ENCODE measurements at places on chromosomes 16 and 17.
A peak's percentile ranks its signal among the peaks of the same experiment; 100 is the strongest.

- DNase-seq = no peak
Measured at GRCh38 chr17:19787733-19788357, 39.7 kb upstream of the ALDH3A1 start.

DNA sequence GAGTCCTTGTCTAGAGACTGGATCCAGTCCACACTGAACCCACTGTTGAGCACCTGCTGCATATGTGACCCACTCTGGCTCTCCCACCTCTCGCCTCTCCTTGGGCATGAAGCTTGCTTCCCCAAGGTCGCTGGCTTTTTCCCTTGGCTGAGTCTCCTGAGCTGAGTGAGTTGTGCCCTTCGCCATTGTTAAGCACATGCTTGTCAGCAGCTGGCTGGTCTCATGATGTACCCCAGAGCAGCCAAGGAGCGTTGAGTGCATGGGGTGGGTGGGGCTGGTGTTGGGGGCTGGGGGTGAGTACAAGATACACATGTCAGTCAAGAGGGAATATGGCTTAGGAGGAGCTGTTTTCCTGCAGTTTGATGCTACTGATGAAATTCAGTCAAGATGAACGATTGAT lies 165.6 kb downstream of the SNX29 start:
- no peak for DNase-seq

DNA sequence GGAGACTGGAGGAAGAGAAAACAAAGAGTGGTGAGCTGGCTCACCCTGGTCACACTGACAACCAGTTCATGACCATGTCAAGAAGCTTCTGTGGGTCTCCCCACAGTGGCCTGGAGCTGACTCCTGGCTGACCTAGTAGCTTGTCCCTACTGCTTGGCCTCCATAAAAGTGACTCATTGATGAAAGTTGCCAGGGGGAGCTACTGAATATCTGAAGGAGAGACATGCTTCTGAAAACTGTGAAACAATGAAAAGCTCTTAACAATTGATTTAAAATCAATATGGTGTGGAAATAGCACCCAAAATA lies 22.0 kb downstream of the SMPD3 start:
- no peak for DNase-seq

GRCh38 chr16:4647644-4647980 lies 23.0 kb downstream of the MGRN1 start:
- DNase-seq = no peak

DNA sequence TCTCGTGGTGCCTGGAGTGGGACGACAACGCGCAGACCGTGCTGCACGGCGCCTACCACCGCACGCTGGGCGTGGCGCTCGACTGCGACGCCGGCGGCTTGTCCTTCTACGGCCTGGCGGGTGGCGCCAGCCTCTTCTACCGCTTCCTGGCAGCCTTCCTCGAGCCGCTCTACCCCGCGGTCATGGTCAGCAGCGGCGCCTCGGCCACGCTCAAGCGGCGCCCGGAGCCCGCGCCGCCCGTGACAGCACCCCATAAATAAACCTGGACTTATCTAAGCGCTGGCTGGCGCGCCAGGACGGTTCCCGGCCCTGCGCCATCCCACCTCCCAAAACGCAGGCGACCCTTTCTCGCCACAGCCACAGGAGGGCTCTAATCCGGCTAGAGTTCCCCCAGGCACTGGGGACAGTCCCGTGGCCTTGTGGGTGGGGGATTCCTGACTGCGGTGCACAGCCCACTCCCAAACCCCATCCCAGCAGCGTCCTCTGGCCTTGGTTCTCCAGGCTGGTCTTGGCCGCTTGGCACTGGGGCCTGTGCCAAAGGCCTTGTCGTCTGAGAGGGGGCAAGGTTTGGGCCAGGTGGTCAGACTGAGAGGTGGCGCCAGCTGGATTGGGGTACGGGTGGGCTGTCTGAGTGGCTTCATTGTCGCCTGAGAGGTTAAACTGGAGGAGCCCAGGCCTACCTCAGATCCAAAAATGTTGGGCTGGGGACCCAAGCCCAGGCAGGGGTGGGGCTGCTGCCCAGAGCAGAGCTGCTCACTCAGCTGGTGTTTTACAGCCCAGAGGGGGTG lies 10.1 kb upstream of the SLC16A5 start:
- DNase-seq = peak; percentile 82

GRCh38 chr17:77753246-77753645 lies 205.3 kb upstream of the TNRC6C start:
- no peak for DNase-seq

DNA sequence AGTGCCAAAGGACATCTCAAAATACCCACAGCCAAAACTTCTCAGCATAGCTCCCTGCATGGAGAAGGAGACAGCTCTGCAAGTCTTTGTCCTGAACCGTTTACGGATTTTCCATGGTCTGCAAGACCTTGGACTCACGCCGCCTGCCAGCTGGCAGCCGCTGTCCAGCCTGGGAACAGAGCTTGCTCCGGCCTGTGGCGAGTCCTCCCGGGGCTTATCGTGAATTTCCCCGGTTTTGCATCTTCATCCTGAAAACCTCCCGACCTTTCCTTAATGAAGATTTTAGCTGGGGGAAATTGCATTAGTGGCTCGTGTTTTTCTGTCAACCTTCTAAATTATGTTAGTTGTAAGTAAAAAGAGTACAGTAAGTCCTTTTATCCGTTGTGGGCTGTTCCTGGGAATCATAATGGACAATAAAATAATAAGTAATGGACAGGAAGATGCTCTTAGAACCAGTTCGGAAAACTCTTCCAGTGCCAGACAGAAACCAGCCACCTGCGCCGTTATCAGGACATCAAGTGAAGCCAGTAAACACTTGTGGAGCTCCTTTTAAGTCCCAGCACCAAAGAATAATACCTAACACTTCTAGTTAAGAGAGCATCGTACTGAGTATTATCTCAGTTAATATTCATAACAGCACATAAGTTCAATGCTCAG lies 112.4 kb upstream of the NOL11 start:
- no peak for DNase-seq

GRCh38 chr16:86344881-86345280 lies 165.4 kb upstream of the FOXF1 start:
- DNase-seq = no peak

- DNase-seq = no peak
Measured at GRCh38 chr17:48800626-48801217, 16.3 kb downstream of the TTLL6 start.

- no peak for DNase-seq
Measured at GRCh38 chr16:66902648-66903543, 15.8 kb downstream of the CDH16 start.

GRCh38 chr17:13209081-13209480 lies 191.3 kb upstream of the ELAC2 start:
- no peak for DNase-seq

GRCh38 chr17:51540151-51540550 lies 279.8 kb downstream of the UTP18 start:
- no peak for DNase-seq

DNA sequence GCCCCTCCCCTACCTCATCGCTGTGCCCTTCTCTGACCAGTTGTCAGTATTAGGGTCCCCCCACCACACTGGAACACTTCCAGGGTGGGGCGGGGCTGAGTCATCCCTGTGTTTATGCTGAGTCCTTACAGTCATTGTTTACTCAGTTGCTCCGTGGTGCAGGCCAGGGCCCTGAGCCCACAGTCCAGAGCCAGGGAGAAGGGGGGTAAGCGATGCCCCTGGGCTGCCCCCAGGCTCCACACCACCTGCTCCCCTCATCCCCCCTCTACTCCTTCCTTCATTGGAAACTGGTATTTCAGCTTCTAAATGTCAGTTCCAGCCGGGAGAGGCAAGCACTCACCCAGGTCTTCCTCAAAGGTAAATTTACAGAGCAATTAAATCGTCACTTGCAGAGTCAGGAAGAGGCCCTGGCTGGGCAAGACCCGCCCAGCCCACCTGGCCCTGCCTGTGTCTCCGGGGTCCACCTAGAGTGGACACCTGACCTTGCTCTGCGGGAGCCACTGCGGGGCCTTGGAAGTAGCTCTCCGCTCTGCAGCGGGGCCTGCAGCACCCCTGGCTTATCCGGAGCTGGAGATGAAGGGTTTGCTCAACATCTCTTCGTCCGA lies 4.8 kb downstream of the ATP2A3 start:
- DNase-seq = no peak

DNA sequence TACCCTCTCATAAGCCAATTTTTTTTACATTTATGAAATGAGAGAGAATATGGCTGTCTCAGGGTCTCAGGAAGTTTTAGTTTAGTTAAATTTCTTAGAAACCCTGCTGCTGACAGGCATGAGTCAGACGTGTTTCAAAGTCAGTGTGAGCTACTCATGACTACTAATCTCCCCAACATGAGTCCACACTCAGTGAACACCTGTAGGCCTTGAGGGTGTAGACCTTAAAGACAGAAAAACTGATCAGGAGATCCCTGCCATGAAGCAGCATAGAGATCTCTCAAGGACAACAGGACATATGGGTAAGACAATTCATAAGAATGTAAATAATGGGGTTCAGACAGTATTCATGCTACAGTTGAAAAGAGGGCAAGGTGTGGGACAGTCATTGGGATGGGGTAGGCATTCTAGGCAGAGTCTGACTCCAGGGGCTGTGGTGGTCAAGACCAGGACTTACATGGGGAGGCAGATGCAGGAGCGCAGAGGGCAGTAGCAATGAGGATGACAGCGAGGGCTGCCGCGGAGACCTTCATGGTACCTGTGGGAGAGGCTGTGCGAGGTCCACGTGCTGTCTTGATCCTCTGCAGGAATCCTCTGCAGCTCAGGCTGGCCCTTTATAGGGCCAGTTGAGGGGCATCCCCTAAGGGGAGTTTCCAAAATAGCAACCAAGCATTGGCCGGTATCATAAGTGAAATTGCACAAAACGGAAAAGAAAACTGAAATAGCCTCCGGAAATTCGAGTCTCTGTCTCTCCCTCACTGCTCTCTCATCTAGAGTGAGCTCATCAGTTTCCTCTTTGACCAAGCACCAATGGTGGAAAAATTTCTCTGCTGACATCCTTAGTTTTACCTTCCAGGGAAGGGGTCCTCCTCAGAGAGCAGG lies at the start of gene CCL5:
Gene CCL5, minus strand, starts transcription at position 588 of the 882 bp plus-strand sequence.
- peak; percentile 78 for DNase-seq

GRCh38 chr17:69430488-69430887 lies 16.0 kb downstream of the MAP2K6 start:
- no peak for DNase-seq

- no peak for DNase-seq
Measured at GRCh38 chr16:46763147-46763546, 15.0 kb upstream of the MYLK3 start.

DNA sequence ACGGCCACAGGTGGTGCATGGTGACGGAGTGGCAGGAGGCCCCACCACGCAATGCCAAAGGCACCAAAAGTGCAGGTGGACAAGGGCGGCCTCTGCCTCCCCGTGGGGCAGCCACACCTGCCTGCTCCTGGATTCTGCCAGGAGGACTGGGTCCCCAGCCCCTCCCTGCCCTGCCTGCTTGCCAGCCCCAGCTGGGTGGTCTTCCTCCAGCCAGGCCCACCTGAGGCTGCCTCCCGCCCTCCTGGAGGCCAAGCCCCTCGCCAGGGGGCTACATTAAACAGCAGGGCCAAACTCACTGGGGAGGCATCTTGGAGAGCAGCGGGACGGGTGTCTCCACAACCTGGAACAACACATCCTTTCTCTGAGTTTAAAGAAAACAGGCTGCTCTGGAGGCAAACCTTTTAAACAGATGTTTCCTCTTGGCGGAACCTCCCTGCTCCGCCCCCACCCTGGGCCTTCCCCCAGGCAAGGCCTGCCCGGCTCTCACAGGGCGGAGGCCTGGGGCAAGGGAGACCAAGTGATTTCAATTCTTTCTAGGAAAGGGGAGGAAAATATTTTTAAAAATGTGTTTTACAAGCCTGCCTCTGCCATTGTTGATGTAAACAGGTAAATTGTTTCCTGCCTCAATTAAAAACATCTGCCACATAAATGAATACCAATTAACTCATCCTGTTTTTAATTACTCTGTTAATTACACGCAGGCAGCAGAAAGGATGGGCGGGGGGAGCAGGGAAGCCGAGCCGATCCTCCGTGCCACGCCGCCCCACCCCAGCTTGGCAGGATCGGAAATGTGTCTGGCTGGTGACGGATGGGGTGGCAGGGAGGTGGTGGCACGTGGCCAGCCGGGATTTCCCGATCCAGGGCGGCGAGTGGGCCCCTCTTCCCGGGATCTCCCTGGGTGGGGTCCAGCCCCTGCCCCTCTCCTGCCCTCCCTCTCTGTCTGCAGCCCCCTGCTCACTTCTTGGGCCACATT lies 54.4 kb upstream of the PABPN1L start:
- no peak for DNase-seq

GRCh38 chr17:32318071-32318470 lies 23.9 kb downstream of the C17orf75 start:
- DNase-seq = no peak

GRCh38 chr17:67293251-67294203 lies 48.5 kb upstream of the HELZ start:
- peak; percentile 55 for DNase-seq

GRCh38 chr16:84414789-84415326 lies 46.5 kb downstream of the ATP2C2 start:
- no peak for DNase-seq

GRCh38 chr17:36674278-36674650 lies 72.9 kb downstream of the MRM1 start:
- no peak for DNase-seq

- no peak for DNase-seq
Measured at GRCh38 chr17:80718428-80718827, 173.8 kb downstream of the RPTOR start.

DNA sequence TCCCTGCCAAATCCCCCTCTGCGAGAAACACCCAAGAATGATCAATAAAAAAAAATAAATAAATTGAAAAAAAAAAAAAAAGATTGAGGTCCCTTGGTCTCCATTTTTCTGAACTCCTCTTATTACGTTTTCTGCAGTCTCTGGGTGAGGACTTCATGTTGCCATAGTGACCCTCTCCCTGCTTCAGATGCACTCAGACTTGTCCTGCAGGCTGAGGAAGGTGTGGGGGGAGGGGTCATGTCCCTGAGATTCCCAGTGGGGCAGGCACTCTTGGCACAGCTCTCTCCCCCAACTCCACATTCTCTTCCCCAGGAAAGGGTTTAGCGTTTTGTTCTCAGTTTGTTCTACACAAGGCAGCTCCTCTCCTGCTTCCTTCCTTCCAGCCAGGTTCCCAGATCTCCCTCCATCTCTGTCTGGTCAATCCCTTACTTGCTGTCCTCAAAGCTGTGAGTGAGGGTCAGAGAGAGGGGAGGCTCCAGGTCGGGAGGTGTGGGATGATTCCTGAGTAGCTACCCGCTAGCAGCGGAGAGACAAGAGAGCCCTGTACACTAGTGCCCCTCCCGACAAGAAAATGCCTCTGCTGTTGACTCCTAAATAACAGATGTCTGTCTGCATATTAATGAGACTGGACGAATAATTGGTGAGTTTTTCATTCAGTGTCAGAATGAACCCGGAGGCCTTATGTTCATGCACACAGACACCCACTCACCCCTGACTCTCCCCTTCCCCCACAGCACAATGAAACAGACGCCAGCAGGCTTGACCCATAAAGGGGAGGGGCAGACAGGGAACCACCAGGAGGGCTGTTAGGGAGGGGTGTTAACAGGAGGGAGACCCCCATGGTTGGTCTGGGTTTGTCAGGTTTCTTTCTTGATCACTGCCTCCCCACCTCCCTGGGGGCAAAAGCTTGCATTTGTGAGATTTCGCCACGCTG lies 9.2 kb downstream of the RND2 start:
- no peak for DNase-seq

Data from GM06990 (cell line).